ENCODE measurements at places on chromosomes 13 and 19.

GRCh38 chr19:4639531-4640246 lies 373 bp downstream of the TNFAIP8L1 start:
- DNase-seq, result no peak

- no peak for DNase-seq
Measured at GRCh38 chr19:30587869-30588268, 215.7 kb downstream of the ZNF536 start.

DNA sequence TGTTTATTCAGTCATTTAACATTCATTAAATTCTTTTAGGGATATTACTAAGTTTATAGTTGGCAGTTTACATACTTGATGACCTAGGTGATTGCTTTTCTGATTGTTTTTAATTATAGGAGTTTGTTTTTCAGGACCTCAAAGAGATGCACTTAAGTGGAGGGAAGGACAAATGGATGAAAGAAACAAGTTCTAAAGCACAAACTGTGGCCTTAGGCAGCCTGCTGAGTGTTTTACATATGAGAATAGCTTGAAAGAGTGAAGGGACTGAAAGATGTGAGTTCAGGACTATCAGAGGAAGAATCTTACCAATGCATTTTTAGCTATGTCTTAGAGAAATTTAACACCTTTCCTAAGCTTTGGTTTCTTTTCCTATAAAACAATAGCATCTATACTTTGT lies 402.6 kb downstream of the KLF12 start:
- no peak for DNase-seq

DNA sequence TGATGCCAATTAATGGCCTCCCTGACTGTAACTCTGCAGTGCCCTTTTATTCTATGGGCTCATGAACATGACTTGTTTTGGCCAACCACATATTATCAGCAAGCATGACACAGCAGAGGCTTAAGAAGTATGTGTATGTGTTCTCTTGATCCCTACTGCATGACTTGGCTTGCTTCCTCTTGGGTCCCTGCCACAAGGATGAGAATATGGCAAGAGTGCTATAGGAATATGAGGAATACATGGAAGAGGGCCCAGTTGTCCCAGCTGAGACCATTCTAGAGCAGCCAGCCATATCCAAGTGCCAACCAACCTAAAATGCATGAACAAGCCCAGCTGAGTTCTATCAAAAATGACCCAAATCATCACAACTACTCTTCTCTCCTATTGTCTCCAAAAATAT lies 576.7 kb upstream of the PCDH9 start:
- DNase-seq, result no peak

GRCh38 chr19:44822177-44822576 lies 13.3 kb downstream of the BCAM start:
- no peak for DNase-seq

- no peak for DNase-seq
Measured at GRCh38 chr19:33950091-33950750, 153.6 kb downstream of the KCTD15 start.

- no peak for DNase-seq
Measured at GRCh38 chr13:82116422-82116989, 1765.8 kb downstream of the SLITRK1 start.

GRCh38 chr13:95480131-95480545 lies 72.4 kb upstream of the CLDN10 start:
- DNase-seq, result no peak

- no peak for DNase-seq
Measured at GRCh38 chr13:71360041-71360440, 507.0 kb downstream of the DACH1 start.

DNA sequence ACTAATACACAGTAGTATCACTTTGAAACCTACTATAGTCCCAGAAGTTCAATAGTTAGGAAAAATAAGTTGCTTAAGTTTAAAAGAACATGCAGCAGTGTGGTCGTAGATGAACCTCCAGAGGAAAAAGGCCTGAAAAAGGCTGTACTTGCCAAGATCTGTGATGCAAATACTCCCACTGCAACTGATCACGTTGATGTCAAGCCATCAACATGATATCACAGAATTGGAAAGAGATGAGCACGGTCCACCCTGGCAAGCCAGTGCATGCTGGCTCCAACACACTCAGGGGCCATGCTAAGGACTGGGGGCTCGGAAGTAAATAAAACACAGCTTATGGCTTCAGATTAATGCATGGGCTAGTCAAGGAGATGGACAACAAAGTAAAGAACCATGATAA lies 71.8 kb upstream of the LRCH1 start:
- DNase-seq, result no peak

DNA sequence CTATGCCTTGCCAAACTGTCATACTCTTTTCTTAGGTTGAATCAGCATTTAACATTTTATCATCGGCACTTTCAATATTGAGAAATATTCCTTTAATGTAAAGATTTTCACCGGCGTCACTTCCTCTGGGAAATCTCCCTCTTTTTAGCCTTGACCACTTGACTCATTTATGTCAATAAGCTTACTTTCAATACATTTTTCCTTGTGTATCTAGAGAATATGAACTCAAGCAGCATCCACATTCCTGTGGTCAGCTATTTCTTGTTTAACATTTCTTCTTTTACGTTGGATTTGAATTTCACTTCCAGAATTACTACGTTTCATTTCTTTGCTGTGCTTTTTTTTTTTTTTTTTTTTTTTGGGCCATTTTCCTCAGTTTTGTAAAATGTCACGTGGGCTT lies 271.2 kb upstream of the HTR2A start:
- no peak for DNase-seq

DNA sequence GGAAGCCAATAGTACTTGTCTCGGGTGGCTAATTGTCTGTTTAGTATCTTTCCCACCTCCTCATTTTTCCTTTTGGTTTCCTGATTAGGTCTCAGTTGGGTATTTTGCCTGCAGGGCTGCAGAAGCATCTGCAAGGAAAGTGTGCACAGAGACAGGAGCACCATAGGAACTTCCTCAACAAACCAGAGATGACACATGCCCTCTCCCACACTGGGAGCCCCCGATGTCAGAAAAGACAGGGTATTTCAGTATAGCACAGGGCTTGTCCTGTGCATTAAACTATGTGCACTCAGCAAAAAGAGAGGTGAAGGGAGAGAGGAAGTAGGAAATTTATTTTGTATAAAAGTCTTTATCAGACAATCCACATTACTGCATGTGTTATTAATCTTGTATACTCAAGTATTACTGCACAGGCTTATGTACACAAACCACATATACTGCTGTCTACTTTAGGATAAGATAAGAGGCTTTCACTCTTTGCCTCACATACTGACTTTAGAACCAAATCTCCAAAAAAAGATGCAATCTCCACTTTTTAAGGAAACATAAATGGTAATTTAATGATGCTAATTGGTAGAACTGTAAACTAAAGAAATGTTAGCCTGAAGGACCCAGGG lies 501.0 kb downstream of the FOXO1 start:
- DNase-seq, result no peak

DNA sequence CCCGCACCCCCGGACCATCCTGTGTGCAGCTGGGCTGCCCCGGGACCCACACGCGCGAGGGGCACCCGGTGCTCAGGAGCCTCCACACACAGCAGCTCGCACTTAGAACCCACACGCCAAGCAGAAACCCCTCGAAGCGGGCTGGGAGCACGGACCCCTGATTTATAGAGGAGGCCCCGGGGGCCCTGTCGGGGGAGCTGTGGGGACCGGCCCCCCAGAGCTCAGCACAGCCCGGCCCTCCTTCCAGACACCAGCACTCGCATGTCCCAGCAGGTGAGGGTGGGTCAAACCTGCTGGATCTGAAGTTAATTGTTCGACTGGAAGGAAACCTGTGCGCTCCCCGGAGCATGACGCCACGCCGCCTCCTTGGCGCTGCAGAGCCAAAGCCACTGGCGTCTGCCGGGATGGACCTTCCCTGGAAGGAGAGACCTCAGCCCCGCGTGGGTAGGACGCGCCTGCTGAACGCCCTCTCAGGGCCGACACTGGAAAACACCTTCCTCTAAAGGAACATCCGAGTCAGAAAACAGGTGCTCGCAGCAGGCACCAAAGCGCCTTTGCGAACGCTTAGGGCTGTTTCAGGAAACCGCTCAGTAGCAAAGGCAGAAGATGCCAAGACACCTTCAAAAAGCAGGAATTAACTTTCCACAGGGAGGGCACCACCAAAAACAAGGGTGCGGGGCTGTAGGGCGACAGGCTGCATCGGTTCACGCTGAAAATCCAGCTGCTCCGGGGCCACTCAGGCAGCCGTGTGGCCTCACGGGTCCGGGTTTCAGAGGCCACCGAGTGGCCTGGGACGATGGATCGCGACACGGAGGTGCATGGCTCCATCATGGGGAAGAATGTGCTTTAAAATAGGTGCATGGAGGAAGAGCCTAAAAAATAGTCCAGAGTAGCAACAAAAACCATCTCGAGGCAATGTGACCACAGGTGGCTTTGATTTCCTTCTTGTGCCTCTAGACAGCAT lies 37.8 kb upstream of the GRTP1 start:
- no peak for DNase-seq

DNA sequence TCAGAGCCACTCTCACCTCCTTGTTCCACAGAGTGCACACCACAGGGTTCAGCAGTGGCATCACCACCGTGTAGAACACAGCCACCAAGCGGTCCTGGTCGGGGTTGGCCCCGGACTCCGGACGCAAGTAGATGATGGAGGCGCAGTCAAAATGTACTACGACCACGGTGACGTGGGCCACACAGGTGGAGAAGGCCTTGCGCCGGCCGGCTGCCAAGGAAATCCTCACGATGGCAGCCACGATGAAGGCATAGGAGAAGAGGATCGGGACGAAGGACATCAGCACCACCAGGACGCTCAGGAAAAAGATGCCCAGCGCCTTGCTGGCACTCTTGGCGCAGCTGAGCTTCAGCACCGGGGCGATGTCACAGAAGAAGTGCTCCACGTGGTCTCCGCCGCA lies 33.9 kb downstream of the SYDE1 start:
- no peak for DNase-seq

All from stimulated activated CD4-positive, alpha-beta T cell treated with anti-CD3 and anti-CD28 coated beads, Interleukin-1b, Interleukin-23, amount 100 ng/mL, for 1 hour (primary cell).